Activated CD4-positive, alpha-beta T cell treated with anti-CD3 and anti-CD28 coated beads, Interleukin-2, amount 50 U/mL, for 24 hours (primary cell): ENCODE measurements at places on chromosomes 5 and 9.

DNA sequence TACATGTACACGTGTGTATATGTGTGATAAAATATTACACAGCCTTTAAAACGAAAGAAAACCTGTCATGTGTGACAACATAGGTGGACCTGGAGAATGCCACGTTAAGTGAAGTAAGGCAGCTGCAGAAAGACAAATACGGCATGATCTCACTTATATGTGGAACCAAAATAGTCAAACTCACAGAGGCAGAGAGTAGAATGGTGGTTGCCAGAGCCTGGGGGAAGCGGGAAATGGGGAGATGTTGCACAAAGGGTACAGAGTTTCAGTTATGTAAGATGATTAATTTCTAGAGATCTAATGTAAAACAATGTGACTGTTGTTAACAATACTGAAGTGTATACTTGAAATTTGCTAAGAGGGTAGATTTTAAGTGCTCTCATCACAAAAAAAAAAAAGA, 34.8 kb downstream of the ADAMTS12 start:
- DNase-seq = no peak

GRCh38 chr5:129836321-129836720, 67.9 kb upstream of the CHSY3 start:
- no peak for DNase-seq

- DNase-seq = no peak
Observed at GRCh38 chr5:31886206-31886605, 247.3 kb downstream of the PDZD2 start.

DNA sequence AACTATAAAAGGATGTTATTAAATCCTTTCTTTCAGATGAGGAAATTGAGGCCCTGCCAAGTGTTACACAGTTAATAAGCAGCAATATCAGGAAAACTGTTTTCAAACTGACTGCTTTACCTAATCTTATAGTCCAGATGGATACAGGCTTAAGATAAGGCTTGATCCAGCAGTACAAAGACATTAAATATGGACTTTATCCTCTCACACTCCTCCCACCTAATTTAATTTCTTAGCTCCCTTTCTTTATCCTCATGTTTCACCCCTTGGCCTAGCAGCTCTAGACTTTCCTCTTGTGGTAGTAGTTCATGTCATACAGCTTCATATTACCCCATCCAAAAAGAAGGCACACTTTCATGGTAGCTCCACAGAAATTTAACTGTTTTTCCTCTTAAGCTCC, 164.5 kb downstream of the BAAT start:
- no peak for DNase-seq

DNA sequence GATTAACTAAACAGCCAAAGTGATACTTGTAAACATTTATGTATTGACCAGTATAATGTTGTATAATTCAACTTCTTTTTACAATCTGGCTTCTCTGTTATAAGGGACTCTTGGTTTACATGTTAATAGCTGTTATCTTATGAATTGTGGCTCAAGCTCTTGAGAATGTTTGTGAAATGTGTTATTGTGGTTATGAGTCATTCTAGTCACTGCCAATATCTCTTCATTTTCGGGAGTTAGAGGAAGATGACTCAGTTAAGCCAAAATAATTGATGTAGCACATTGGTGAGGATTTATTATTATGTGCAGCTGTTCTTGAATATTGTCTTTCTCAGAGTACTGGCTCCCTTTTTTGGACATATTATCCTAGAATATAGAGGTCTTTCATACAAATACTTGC, 655.2 kb upstream of the RIOK2 start:
- DNase-seq = no peak

DNA sequence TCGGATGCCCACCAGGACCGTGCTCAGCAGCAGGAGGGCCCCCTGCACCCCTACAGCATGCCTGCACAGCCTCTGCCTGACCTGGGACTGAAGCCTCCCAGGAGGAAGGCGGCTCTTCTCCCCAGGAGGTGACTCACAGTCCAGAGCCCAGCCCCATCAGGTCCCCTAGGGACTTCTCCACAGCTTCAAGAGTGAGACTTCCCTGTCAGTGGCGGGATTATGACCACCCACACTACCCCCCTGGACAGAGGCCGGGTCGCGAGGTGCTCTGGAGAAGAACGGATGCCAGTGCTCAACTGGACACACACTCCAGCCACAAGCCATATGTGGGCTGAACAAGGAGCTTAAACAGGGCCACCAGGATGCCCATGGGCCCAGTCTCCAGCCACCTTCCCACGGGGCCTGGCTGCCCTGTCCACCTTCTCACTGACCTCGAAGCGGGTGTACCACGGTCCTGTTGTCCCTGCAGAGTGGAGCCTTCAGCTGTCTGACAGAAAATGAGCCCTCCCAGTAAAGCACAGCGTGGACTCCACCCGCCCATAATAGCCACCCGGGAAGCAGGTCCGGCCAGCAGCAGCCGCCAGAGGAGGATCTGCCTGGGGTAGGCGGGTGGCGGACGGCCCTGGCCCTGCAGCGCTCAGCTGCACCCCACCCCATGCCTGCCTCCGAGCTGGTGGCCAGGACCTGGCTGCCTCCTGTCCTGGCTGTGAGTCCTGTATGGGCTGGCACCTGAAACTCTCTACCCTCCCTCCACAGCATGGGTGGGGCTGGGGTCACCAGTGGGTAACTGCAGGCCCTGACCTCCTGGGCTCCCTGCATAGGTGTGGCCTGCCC, 54.7 kb downstream of the SEMA4D start:
- DNase-seq = no peak

- no peak for DNase-seq
Observed at GRCh38 chr5:33244441-33245150, 196.2 kb upstream of the TARS1 start.

DNA sequence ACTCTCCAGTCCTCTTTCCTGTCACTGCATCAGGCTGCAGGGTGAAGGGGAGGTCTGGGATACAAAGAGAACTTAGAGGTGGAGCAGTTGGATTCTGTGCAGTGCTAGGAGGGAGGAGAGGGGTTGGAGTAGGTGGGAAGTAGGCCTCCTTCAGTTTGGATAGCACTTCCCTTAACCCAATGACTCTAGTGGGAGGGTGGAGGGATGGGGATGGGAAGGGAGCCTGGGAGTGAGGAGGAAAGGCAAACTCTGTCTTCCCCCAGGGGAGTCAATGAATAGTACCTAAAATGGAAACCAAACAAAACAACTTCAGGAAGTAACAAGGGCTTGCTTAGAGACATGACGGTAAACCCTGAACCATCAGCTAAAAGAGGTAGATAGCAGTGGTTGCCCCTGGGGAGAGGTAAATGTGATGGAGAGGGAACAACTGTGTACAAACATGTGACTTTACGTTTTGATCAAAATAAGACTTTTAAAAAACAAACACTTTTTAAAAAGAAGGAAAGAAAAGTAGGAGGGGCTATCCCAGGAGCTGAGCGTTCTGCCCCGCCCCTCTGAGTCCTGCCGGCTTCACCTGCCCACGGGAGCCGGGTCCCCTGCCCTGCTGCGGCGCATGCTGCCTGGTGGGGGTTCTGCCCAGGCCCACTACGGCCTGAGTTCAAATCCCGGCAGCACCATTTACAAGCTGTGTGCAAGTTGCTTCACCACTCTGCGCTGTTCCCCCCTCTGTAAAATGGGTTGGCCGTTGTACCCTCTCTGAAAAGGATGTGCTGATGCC, 30.9 kb downstream of the GSN start:
- DNase-seq = no peak

DNA sequence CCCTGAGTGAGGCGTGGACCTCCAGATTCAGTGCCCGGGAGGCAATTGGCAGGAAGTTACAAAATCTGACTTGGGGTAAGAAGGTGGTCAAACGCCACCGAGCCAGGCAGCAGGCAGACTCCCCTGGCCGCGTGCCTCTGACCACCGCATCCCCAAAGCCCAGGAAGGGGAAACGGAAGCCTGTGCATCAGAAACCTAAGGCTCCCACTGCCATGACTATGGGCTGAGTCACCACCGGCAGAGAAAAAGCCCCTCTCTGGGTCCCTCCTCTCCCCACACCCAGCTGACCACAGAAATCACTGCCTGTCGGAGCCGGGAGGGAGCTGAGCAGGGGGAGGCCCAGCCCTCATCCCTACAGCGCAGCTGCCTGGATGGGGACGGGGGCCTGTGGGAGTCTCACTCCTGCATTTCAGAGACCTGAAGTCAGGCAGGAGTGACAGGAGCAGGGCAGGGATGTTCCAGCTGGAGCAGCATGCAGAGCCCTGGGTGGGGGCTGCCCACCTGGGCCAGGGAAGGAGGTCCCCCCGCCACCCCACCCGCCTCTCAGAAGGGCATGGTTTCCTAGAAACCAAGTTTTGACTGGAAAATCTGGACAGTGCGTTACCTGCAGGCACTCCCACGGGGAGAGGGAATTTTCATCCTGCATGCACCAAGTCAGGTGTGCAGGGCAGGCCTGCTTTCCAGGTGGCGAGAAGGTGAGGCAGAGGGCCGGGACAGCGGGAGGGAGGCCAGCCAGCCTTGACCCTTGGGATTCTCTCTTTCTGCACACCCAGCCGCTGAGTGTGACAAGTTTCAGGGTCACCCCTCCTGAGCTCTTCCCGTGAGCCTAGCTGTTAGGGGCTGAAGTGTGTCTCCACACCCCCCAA, 68.2 kb downstream of the LRSAM1 start:
- no peak for DNase-seq

- DNase-seq = no peak
Observed at GRCh38 chr5:71971862-71972261, 135.4 kb upstream of the MAP1B start.

- DNase-seq = no peak
Observed at GRCh38 chr9:32906213-32906612, 95.2 kb downstream of the APTX start.

DNA sequence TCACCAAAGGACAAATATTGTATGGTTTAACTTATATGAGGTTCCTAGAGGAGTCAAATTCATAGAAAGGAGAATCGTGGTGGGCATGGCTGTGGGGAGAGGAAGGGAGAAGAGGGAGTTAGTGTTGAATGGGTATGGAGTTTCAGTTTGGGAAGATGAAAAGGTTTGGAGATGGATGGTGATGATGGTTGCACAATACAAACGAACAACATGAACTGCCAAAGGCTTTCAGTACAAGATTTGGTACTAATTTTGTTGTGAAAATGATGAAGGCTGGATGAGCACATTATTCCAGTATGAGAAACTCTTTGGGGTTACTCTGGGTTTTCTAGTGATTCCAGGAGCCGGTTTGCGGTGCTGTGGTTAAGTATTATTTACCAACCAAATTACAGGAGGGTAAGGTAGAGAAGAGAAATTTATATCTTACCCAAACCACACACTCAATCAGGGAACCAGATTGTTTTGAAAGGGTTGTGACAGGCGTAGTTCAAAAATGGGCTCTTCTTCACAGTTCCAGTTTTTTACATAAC, 112.0 kb upstream of the TBC1D2 start:
- no peak for DNase-seq

DNA sequence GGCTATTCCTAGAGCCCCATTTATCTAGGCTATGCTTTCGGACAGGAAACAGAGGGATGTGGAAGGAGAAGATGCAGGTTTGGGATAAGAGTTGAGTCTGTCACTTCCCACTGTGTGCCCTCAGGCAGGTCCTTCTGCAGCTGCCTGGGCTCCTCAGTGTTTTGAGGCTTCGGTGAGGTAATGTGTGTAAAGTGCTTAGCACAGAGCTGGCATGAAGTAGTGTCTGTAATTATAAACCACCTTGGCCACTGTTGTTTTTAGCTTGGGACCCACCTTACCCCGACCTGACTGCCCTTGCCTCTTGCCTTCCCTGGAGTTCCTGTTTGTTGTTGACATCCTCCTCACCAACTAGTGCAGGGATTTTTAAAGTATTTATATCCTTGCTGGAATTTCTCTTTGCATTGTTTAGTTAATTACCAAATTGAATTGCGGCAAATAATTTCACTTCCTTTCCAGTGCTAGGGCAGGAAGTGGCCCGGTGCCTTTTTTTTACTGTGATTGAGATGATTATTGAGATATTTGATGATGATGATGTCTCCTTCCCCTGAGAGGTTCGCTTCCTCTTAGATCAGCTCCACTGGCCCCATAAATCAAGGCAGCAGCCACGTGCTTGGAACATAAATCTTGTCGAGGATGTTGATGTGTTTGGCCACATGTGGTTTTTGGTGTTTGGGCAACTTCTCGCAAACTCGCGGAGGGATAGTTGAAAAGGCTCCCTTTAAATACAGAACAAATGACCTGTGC, 38.3 kb upstream of the DAB2IP start:
- DNase-seq = no peak

- DNase-seq = no peak
Observed at GRCh38 chr9:134553996-134554372, 87.6 kb upstream of the COL5A1 start.

- no peak for DNase-seq
Observed at GRCh38 chr9:95870906-95871305, 4.6 kb upstream of the ERCC6L2 start.

DNA sequence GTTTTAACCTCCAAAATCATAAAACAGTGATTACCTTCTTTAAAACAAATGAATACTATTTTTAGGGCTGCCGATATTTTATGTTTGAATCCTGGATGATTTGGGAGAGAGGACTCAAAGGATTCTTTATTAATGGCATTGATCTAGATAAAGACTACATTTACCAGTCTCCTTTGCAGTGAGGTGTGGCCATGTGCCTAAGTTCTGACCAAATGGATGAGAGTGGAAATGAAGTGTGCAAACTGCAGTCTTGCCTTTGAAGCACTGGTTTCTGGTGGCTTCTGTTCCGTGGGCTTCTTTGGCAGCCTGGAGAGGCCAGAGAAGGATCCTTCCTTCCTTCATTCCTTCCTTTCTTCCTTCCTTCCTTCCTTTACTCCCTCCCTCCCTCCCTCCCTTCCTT, 24.3 kb upstream of the GDA start:
- DNase-seq = no peak

GRCh38 chr9:113602126-113603047, 138.9 kb downstream of the RGS3 start:
- no peak for DNase-seq

GRCh38 chr5:88279584-88279983, 10.9 kb upstream of the TMEM161B start:
- no peak for DNase-seq

GRCh38 chr9:131395157-131396098, 1.5 kb downstream of the PRRC2B start:
- DNase-seq = peak; percentile 76

- no peak for DNase-seq
Observed at GRCh38 chr5:53917826-53918225, 357.4 kb downstream of the NDUFS4 start.

- no peak for DNase-seq
Observed at GRCh38 chr5:179378441-179379271, 33.4 kb upstream of the ADAMTS2 start.

GRCh38 chr9:119412399-119412798, 43.2 kb upstream of the BRINP1 start:
- DNase-seq = no peak

GRCh38 chr9:6566409-6567139, 79.0 kb downstream of the GLDC start:
- DNase-seq = no peak

GRCh38 chr5:134462047-134462575, 50.4 kb upstream of the CDKN2AIPNL start:
- no peak for DNase-seq

DNA sequence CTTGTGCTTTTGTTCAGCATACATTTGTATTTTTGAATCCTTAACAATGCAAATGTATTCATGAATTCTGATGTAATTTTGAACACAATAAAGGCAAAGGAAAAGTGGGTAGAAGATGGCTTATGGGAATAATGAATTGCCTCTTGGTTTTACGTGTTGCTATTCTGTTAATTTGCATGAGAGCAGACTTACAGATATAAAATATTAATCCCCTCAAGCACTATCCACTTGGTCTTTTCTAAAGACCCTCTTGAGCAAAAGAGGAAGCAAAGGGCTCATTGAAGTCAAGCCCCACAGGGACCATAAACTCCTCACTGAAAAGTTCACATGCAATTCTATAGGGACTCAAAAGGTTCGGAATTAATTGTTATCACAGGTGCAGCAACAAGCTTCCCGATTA, 51.9 kb downstream of the OSTF1 start:
- no peak for DNase-seq

GRCh38 chr9:17571825-17572224, 7.0 kb upstream of the SH3GL2 start:
- DNase-seq = no peak
